MM.1S (cell line): ENCODE measurements at places on chromosomes 4 and X.

DNA sequence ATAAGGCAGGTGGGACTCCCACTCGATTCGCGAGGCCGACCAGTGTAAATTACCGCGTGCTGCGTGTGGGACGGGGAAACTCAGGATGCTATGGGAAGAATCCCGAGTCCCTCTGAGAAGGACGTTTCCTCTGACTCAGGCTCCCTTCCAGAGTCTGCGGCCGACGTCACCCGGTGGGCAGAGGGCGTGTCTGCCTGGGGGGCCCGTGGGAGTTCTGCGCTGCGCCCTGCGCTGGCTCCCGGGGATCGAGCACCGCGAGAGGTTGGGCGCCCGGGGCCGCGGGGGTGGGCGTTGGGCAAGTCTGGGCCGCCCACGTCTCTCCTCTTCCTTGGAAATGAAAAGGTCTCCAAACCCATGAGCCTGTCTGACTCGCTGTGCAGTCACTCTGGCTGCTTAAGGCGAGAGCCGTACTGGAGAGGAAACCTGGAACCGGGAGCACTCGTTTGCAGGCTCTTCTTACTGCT, 568 bp downstream of the NIPAL1 start:
- no peaks in the 10 kb centered on the region for H3K36me3 ChIP-seq
- peaks cover 16% of the 10 kb centered on the region for H3K27me3 ChIP-seq
- peak overlapping the region; percentile 61 for H3K4me3 ChIP-seq
- DNase-seq, result no peak
- H3K4me1 ChIP-seq, result 0 out of 2 replicates have a peak, but pooled peaks cover 5% of the 10 kb centered on the region
- no peak overlapping the region for H3K27ac ChIP-seq

- H3K27me3 ChIP-seq, result no peaks in the 10 kb centered on the region
- DNase-seq, result no peak
- H3K27ac ChIP-seq, result no peak overlapping the region
- no peak overlapping the region for H3K4me3 ChIP-seq
- H3K36me3 ChIP-seq, result no peaks in the 10 kb centered on the region
These were observed 1.3 kb upstream of the ZNF141 start for GRCh38 chr4:336099-336892.

- DNase-seq, result no peak
- no peaks in the 10 kb centered on the region for H3K27me3 ChIP-seq
- no peaks in the 10 kb centered on the region for H3K4me1 ChIP-seq
- no peak overlapping the region for H3K27ac ChIP-seq
- no peaks in the 10 kb centered on the region for H3K36me3 ChIP-seq
These were observed 19.6 kb downstream of the PTPN13 start for GRCh38 chr4:86613734-86614133.

- H3K27ac ChIP-seq, result no peak overlapping the region
- no peak overlapping the region for H3K4me3 ChIP-seq
These were observed 1539.0 kb upstream of the IGFBP7 start for GRCh38 chr4:58649226-58649625.

DNA sequence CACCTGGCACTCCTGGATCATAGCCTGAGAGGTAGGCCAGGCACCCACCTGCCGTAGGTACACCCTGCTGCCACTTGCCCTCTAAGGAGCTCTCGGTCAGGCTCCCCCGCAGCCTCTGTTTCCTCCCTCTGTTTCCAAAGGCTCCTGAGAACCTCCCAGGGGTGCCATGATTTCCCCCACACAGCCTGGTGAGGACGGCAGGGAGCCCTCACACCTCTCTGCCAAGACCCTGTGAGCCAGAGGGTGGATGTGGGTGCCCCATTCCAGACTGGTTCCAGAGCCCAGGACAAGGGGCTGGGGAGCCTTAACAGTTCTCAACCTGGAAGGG, 1.6 kb upstream of the ABLIM2 start:
- no peak overlapping the region for H3K4me3 ChIP-seq
- peaks cover 20% of the 10 kb centered on the region for H3K4me1 ChIP-seq
- DNase-seq, result no peak
- H3K36me3 ChIP-seq, result no peaks in the 10 kb centered on the region

DNA sequence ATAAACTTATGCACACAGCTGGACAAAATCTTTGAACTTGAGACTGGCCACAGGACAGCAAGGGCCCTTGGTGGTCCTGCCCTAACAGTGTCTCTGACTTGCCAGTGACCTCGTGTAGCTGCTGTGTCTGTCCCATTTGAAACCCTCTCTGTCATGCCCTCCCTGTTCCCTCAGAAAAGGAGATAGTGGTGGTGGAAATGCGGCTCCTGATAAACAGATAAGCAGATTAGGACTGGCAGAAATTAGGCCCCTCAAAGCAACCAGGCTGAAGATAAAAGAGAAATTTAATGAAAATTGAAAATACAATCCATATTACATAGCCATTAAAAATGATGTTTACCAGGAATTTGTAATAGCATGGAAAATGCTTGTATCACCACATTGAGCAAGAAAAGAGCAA, 136.6 kb upstream of the ATP6AP2 start:
- no peak overlapping the region for H3K4me3 ChIP-seq
- no peaks in the 10 kb centered on the region for H3K27me3 ChIP-seq
- no peaks in the 10 kb centered on the region for H3K36me3 ChIP-seq
- no peak overlapping the region for H3K27ac ChIP-seq
- no peak for DNase-seq
- H3K4me1 ChIP-seq, result no peaks in the 10 kb centered on the region

- no peak overlapping the region for H3K27ac ChIP-seq
- DNase-seq, result peak; percentile 22
- no peaks in the 10 kb centered on the region for H3K4me1 ChIP-seq
- H3K27me3 ChIP-seq, result no peaks in the 10 kb centered on the region
- H3K36me3 ChIP-seq, result no peaks in the 10 kb centered on the region
These were observed 351.9 kb upstream of the FTHL17 start for GRCh38 chrX:31423609-31424189.

DNA sequence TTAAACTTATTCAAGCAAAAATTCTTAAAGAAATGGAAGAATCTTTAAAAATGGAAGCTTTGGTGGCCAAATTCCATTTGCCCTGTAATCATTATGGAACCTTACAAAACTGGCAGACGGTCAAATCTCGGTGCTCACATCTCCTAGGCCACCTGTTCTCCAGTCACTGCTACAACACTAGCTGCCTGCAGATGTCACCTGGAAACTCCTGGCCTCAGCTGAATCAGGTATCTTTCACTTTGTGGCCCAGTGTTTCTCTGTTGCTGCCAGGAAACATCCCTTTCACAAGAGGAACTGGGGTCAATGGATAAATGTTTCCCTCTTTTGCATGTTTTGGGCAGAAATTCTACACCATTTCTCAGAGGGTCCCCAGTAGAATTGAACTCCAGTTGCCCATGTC, 4.2 kb upstream of the CXCL3 start:
- DNase-seq, result peak; percentile 58
- H3K27me3 ChIP-seq, result no peaks in the 10 kb centered on the region
- H3K4me3 ChIP-seq, result no peak overlapping the region
- no peaks in the 10 kb centered on the region for H3K36me3 ChIP-seq
- H3K4me1 ChIP-seq, result no peaks in the 10 kb centered on the region

GRCh38 chr4:153527690-153528089, 61.5 kb downstream of the TMEM131L start:
- no peak for DNase-seq
- peaks cover 9% of the 10 kb centered on the region for H3K4me1 ChIP-seq
- no peaks in the 10 kb centered on the region for H3K36me3 ChIP-seq

DNA sequence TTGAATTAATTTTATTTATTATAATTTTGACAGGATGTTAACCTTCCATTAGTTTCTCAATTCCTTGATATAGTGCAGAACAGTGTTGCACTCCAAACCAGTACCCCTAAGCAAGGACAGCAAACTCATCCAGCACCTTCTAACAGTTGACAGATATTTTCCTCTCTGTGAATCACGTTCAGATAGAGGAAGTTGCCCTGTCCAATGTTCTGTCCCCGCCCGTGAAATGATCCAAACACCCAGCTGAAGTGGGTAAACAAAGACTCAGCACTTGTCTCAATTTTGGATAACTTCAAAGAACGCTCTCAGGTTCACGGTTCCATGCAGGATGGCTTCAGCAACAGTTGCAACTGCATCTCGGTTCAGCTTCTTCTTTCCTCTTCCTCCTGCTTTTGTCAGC, 1240.0 kb upstream of the ADGRL3 start:
- no peaks in the 10 kb centered on the region for H3K4me1 ChIP-seq
- no peak for DNase-seq
- H3K36me3 ChIP-seq, result no peaks in the 10 kb centered on the region
- no peaks in the 10 kb centered on the region for H3K27me3 ChIP-seq

- no peaks in the 10 kb centered on the region for H3K36me3 ChIP-seq
- DNase-seq, result no peak
- H3K27me3 ChIP-seq, result no peaks in the 10 kb centered on the region
- no peak overlapping the region for H3K27ac ChIP-seq
These were observed 250.0 kb downstream of the GPAT3 start for GRCh38 chr4:83785891-83786290.

DNA sequence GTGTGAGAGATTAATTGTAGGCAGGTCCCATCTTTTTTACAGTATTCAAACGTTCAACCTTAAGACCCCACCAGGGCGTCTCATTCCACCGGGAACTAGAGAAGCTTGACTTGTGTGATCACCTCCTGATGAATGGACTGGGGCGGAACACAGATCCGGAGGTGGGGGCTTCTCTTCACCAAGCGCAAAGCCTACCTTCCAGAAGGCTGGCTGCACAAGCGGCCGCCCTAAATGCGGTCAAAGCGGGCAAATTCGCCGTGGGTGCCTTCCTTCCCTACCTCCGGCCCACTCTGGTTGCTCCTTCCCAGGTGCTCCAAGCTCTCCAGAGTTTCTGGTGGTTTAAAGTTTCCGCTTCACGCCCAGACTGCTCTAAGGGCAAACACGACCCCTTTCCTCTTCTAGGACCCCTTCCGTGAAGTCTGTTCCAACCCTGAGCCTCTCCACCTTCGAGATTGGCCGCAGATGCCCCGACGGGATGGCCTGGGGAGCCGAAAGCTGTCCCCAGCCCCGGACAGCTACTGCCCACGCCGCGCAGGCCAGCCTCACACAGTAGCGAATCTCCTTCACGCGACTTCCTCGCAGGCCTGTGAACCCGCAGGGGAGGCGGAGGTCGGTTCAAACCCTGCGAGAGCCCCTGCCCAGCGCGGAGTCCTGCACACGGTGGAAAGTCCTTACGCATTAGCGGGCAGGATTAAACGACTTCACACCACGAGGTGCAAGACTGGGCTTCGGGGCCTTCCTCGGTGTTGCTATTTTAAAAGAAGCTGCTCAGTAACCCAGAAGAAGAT, 1.6 kb upstream of the WWC2 start:
- H3K4me3 ChIP-seq, result peak overlapping the region; percentile 83
- H3K36me3 ChIP-seq, result no peaks in the 10 kb centered on the region
- no peaks in the 10 kb centered on the region; the same call in 1 of the 2 replicates for H3K4me1 ChIP-seq
- peaks cover 22% of the 10 kb centered on the region for H3K27me3 ChIP-seq
- DNase-seq, result no peak
- no peak overlapping the region for H3K27ac ChIP-seq

- no peak overlapping the region for H3K27ac ChIP-seq
- no peak for DNase-seq
- H3K36me3 ChIP-seq, result no peaks in the 10 kb centered on the region
- H3K27me3 ChIP-seq, result no peaks in the 10 kb centered on the region
- no peak overlapping the region for H3K4me3 ChIP-seq
- no peaks in the 10 kb centered on the region for H3K4me1 ChIP-seq
These were observed 13.5 kb downstream of the SLC10A6 start for GRCh38 chr4:86835677-86836076.

- no peaks in the 10 kb centered on the region for H3K27me3 ChIP-seq
- H3K36me3 ChIP-seq, result no peaks in the 10 kb centered on the region
- no peak overlapping the region for H3K4me3 ChIP-seq
- H3K4me1 ChIP-seq, result no peaks in the 10 kb centered on the region
These were observed 61.5 kb upstream of the MAGEB2 start for GRCh38 chrX:30153881-30154260.

DNA sequence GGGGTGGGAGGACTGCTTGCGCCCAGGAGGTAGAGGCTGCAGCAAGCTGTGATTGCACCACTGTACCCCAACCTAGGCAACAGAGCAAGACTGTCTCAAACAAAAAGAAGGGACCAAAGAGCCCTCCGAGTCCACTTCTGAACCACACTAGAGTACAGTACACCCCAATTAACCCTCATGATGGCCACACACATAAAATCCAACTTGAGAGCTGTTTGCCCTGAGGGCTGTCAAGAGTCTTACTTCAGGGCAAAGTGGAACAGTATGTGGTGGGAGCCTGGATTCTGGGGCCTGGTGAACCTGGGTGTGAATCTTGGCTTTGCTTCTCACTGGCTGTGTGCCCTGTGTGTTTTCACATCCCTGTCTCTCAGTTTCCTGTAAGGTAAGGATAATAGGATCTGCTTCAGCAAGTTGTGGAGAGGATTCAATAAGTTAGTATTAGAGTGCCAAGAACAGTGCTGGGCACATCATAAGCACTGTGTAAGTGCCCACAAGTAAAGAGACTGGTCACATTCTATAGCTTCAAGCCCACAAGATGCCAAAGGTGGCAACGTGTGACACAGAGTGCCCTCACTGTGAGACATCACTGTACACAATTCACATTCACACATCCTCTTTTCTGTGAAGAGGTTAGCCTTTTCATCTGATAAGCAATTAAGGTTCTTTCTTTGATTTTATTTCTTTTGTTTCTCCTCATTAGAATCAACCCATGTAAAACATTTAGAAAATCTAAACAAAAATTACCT, 52.1 kb downstream of the LEF1 start:
- no peak overlapping the region for H3K27ac ChIP-seq
- H3K4me1 ChIP-seq, result peaks cover 32% of the 10 kb centered on the region
- no peaks in the 10 kb centered on the region for H3K27me3 ChIP-seq
- H3K36me3 ChIP-seq, result no peaks in the 10 kb centered on the region

- no peak overlapping the region for H3K4me3 ChIP-seq
- DNase-seq, result no peak
- H3K4me1 ChIP-seq, result peaks cover 6% of the 10 kb centered on the region; the same call in 1 of the 2 replicates
These were observed 3.0 kb downstream of the RAB9A start for GRCh38 chrX:13691841-13692371.

- no peaks in the 10 kb centered on the region for H3K27me3 ChIP-seq
- no peak overlapping the region for H3K27ac ChIP-seq
- H3K36me3 ChIP-seq, result no peaks in the 10 kb centered on the region
- H3K4me1 ChIP-seq, result no peaks in the 10 kb centered on the region
These were observed 14.2 kb downstream of the EFNB1 start for GRCh38 chrX:68842781-68843581.

DNA sequence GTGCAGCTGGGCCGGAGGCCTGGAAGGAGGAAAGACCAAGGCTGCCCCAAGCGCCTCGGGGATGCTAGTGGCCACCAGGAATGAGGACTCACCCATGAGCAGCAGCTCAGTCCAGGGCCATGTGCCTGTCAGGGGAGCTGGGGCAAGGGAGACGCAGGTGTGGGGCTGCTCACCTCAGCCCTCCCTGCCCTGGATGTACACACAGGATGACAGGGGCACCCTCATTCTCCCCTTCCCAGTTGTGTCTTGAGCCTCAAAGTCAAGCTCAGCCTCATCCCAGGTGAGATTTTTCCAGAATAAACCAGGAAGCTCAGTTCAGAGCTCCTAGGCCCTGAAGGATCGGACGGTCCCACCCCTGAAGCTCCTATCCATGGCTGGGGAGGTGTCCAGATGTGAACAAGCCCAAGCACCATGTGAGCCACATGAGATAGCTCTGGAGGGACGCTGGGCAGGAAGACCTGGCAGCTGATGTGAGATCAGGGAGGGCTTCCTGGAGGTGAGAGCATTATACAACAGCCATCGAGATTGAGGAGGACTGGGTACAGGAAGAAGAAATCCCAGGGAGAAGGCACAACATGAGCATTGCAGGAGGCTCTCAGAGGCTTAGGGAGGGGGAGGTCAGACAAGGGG, 23.0 kb downstream of the HTRA3 start:
- H3K4me3 ChIP-seq, result no peak overlapping the region
- no peak overlapping the region for H3K27ac ChIP-seq
- no peaks in the 10 kb centered on the region for H3K4me1 ChIP-seq

GRCh38 chrX:135411893-135412292, 9.9 kb upstream of the SMIM10L2A start:
- no peak overlapping the region for H3K27ac ChIP-seq
- no peak overlapping the region for H3K4me3 ChIP-seq
- H3K27me3 ChIP-seq, result no peaks in the 10 kb centered on the region

- H3K4me3 ChIP-seq, result no peak overlapping the region
- H3K36me3 ChIP-seq, result no peaks in the 10 kb centered on the region
- no peaks in the 10 kb centered on the region for H3K4me1 ChIP-seq
- no peaks in the 10 kb centered on the region for H3K27me3 ChIP-seq
These were observed 113.1 kb downstream of the RAB28 start for GRCh38 chr4:13371048-13371447.
